ENCODE measurements at places on chromosomes 3 and 15.

DNA sequence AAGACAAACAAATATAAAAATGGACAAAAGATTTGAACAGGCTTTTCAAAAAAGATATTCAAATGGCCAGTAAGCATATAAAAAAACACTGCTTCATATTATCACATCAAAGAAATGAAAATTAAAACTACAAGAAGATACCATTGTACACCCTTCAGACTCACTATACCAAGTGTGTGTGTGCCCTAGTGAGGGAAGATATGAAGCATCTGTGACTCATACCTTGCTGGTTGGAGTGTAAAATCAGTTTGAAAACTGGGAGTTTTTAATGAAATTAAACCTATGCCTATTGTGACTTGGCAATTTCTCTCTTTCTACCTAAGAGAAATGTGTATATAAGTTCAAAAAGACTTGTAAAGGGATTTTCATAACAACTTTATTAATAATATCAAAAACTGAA lies 23.5 kb upstream of the SLC15A2 start:
- DNase-seq: no peak

GRCh38 chr3:67526246-67526645 lies 128.2 kb downstream of the SUCLG2 start:
- no peak for DNase-seq

DNA sequence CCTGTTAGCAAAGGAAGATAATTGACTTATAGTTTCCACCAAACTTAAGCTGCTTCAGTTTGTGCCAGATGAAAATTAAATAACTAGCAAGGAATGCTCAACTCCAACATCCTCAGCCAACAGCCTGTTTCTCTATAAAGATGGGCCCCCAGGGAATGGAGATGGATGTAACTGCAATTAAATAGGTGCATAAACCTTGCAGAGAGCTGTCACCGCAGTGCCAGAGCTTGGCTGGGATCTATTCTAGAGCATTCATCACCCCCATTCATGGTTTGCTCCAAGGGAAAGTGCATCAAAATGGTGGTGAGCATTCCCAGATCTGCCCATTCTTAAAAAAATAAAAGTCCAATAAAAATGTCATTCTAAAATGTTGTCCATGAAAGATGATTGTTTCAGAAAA lies 19.7 kb upstream of the RORA start:
- DNase-seq: no peak

DNA sequence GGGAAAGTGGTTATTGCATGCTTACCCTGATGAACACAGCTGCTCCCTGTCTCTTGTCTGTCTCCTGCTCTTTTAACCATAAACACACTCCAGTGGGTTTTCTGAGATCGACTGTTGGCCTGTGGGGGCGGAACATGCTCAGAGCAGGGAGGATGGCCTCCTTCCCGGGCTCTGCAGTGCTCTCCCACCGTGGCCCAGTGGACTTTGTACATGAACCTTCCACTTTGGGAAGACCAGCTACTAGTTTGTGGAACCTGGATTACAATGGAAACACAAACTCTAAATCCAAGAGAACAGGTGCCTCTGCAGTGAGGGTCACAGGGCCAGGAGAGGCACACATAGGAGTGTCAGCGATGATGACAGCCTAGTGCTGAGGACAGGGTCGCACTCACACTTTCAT lies 56.5 kb downstream of the KLF13 start:
- DNase-seq: no peak

DNA sequence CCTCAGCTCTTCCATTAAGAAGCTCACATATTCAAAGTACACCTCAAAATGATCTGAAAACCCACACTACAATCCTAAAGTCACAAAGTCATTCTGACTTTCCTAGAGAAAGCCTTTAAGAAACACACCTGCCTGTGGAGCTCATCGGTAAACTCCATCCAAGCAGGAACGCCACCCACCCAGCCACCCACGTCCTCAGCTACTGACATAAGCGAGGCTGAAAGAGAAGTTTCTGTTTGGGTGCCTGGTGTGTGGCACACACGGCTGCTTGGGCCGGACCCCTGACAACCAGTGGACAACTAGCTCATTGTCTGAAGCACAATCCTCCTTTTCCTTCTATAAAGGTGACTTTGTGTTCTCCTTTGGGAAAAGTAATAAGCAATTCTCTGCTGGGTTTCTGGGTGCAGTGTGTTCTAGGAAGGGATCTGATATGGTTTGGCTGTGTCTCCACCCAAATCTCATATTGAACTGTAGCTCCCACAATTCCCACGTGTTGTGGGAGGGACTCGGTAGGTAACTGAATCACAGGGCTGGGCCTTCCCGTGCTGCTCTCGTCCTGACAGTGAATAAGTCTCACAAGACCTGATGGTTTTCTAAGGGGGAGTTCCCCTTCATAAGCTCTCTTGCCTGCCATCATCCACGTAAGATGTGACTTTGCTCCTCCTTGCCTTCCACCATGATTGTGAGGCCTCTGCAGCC lies 26.1 kb downstream of the FAM174B start:
- DNase-seq: no peak

GRCh38 chr3:72446218-72447058 lies 401.8 kb downstream of the SHQ1 start:
- DNase-seq: no peak

DNA sequence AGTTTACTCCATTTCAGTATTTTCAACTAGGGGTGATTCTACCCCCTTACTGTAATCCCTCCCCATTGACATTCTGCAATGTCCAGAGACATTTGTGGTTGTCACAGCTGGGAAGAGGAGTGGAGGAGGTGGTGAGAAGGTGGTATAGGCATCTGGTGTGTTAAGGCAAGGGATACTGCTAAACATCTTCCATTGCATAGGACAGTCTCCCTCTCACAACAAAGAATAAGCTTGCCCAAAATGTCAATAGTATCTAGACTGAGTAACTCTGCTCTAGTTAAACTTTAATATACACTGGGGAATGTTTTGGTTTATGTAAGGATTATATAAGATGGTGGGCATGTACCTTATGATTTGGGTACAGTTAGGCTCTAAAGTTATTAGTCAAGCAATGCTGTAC lies 737.6 kb downstream of the ROBO1 start:
- no peak for DNase-seq

DNA sequence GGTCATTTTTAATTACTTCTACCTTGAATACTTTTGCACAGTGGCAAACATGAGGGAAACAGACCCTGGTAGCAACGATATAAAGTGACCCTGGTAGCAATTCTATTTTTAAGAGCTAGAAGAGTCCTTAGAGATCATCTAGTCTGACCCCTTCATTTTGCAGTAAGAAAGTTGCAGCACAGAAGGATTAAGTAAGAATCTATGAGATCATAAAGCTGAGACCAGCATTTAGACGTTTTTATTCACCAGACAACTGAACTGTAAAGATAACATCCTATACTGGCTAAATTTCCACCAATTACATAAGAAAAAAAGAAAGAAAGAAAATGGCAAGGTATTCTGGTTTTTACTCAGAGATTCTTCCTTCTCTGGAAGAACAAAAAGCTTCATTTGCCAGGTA lies 49.9 kb downstream of the LRRFIP2 start:
- no peak for DNase-seq

GRCh38 chr15:41493902-41494189 lies 172 bp downstream of the ITPKA start:
- no peak for DNase-seq

GRCh38 chr3:131526801-131527347 lies 24.1 kb upstream of the MRPL3 start:
- peak; percentile 47 for DNase-seq

GRCh38 chr3:123169930-123170329 lies 31.8 kb upstream of the SEC22A start:
- no peak for DNase-seq

GRCh38 chr3:98532275-98532637 lies 478 bp downstream of the GPR15 start:
- DNase-seq: no peak

- DNase-seq: no peak
Observed at GRCh38 chr3:168475704-168476103, 380.0 kb upstream of the GOLIM4 start.

GRCh38 chr15:63165166-63165859 lies 8.0 kb upstream of the RPS27L start:
- no peak for DNase-seq

DNA sequence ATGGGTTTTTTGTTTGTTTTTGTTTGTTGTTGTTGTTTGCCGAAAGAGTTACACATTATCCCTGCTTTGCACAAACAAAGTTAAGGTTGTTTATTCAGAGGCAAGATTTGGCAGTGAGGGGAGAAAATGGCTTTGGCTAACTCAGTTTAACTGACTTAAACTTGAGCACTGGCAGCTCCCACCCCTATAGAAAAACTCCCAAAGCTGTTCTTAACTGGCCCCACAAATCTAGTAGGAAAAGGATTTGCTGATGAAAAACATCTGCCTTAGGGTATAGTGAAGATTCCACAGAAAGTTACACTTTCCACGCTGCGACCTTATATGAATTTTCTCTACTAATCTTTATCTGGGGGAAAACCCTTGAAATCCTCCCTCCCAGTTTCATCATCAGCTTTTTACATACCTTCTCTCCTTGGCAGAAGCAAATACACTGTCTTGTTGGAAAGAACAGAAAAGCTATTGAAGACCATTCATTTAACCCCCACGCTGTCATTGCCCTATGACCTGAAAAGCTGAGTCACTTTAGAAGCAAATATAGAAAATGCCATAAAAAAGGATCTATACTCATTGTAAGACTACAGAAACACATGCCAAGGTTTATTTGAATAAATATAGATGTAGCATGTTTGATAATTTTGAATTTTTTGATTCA lies 551.7 kb downstream of the NR2F2 start:
- no peak for DNase-seq

- DNase-seq: no peak
Observed at GRCh38 chr3:157832588-157832987, 273.6 kb downstream of the SHOX2 start.

DNA sequence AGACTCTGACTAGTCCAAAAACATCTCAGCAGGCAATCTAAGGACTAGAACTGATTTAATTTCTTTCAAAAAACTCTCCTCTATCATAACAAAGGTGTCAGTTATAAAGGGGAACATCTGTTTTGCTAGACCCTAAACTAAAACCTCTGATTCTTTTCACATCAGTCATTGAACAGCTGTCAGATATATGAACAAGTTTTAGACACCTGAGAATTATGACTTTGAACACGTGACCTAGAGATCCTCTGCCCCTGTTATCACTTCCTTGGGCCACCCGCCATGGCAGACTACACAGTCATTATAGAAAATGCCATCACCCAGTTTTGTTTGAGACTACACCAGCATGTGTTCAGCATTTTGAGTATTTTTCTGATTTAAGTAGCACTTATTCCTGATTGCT lies 282.3 kb upstream of the TBL1XR1 start:
- DNase-seq: no peak

DNA sequence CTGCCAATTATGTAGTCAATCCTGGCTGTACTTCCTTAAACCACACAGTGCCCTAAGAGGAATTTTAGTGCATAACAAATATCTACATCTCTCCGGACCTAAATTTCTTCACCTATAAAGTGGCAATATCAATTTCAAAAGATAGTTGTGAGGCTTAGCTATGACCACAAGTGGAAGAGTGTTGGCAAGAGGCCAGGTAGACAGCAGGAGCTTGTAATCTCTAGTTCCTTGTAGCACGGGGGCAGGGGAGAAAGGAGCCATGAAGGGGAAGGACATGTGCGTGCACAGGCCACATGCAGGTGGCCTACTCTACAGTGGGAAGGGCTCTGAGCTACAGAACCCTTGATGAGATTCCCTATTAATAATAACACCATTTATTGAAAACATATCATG lies 269.7 kb downstream of the ABHD5 start:
- DNase-seq: peak; percentile 20

DNA sequence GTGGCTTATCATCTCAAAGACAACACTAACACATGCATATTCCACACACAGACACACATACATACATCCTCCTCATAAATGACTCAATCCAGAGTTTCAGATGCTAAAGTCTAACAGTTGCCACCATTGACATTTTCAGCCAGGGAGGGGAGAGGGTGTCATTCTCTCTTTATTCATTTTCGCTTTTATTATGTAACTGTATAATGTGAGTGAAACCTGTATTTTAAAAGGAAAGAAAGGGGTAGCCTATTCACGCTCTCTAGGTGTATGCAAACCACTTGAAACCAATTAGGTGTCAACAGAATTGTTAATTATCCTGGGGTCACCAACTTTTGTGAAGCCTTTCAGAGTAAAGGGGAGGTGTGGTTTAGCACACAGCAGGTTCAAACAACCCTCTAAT lies 1282.9 kb downstream of the ROBO2 start:
- no peak for DNase-seq

DNA sequence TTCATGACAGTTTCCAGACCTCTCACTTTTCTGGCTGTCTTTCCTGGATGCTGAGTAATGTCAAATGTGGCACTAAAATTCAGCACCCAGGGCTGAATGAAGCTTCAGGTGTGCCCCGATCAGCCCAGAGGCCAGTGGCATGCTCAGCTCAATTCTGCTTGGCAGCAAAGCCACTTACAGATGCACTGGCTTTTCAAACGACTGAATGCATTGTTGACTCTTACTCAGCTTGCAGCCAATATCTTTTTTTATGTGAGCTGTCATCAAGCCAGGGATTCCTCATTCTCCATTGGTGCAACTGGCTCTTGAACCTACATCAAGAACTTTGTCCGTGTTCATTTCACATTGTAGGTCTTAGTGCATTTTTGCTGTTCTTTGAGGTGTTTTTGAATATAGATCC lies 60.7 kb downstream of the ZDHHC19 start:
- DNase-seq: no peak
